Inflammatory macrophage treated with lipopolysaccharide for 4 hours (primary cell): ENCODE measurements at places on chromosomes 2 and 18.

DNA sequence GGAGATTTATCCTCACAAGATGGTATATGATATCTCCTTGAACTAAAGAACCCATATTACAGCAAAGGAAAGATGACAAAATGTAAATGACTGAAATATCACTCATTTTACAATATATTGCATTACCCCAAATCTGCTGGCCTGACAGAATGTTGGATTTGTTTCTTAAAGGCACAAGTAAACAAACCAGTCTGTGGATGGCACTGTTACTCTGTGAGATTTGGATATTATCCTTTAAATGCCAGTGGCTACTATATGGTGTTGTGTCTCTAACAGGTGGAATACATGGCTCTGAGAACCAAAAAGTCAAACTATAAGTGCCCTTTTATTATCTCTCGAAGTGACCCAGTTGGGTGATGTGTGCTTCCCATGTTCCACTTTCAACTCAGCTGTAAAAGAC is 125.7 kb downstream of the PDE1A start:
- no peak for DNase-seq

GRCh38 chr2:151423760-151424159 is 14.1 kb downstream of the RIF1 start:
- no peak for DNase-seq

- no peak for DNase-seq
Measured at GRCh38 chr18:46362533-46362932, 258.3 kb downstream of the HAUS1 start.

DNA sequence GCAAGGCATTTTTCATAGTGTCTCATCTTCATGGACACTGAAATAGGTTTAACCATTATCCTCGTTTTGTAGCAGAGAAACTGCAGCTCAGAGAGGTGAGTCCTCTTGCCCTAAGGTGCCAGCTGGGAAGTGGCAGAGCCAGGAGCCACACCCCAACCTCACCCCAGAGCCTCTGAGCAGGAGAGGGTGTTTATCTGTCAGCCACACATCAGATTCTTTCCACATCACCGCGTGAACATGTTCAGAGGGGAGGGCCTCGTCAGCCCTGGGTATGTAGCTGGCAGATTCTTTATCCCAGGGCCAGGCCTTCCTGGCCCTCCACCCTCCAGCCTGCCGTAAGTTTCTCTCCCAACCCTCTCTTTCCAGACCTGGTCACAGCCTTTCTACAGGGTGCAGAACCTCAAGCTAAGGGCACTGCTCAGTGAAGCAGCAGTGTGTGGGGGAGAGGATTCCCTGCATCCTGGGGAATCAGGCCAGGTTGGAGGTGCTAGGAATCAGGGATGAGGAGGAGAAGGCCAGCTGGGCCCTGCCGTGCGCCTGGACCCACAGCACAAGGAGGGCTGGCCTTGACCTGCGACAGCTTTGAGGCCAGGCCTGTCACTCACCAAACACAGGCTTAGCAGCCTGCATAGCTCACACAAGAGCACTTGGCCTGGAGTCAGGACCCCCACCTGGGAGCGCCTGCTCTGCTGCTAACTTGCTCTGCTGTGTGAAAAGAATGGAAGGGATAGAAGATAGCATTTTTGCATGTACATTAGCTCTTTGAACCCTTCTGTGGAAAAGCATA is 111.3 kb upstream of the MCFD2 start:
- DNase-seq: no peak

DNA sequence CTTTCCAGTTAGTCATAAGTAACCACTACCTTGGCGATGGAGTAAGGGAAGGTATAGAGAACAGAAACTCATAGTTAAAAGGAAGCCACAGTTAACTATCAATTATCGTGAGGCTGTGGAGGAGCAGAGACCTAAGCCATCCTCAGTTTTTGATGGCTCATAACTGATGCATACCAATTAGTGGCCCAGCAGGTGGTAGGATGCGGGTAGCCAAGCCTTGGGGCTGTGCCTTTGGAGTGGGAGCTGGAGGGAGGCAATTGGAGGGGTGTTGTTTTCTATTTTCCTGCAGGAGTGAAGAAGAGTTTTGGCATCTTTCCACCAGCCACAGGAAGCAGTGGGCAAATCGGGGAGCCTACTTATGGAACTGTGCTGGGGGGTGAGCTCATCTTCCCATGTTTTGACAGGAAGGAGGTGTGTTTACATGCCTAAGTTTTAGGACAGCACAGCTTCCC is 194.8 kb downstream of the TPGS2 start:
- DNase-seq: no peak

DNA sequence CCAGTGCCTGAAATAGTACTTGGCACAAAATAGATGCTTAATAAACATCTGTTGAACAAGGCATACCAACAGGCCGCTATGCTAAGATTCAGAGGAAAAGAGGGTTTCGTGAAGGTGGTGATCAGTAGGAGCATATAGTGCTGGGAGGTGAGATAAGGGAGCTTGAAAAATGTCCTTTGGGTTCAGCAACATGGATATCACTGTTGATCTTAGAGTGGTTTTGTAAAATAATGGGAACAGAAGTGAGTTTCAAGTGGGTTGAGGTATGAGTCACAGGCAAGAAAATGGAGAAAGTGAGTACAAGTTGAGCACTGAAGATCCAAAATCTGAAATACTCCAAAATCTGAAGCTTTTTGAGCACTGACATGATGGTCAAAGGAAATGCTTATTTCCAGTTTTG is 4.4 kb downstream of the CENPO start:
- DNase-seq: no peak

DNA sequence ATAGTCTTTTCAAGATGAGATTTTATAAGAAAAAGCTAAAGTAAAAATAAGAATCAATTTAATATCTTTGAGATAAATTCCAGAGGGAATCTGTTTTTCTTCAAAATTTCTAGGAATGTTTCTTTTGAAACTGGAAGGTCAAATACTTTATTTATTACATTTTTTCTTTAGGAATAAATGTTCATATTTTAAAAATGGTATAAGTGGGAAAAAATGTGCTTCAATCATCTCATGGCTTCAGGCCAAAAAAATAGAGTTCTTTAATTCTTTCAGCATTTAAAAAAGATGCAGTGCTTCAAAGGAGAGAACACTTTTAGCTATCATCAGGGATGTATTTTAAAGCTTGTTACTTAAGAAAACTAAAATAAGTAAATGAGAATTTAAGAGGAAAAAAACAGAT is 110.6 kb downstream of the NEB start:
- no peak for DNase-seq

DNA sequence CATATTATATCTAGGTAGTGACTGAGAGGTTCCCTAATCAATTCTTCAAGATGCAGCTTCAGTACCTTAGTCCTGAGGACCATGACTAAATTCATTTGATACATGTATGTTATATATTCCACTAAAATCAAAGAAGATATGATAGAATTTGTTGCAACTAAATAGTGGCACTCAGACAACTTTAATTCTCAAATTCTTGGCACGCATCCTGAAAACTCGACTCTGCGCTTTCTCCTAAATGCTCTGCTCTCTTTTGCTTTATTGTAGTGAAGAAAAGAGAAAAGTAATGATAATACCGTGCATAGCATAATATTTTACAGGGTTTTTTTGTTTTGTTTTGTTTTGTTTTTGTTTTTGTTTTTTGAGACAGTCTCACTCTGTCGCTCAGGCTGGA is 475.3 kb downstream of the ARHGAP15 start:
- no peak for DNase-seq

GRCh38 chr18:21085579-21086166 is 25.9 kb downstream of the ROCK1 start:
- no peak for DNase-seq

DNA sequence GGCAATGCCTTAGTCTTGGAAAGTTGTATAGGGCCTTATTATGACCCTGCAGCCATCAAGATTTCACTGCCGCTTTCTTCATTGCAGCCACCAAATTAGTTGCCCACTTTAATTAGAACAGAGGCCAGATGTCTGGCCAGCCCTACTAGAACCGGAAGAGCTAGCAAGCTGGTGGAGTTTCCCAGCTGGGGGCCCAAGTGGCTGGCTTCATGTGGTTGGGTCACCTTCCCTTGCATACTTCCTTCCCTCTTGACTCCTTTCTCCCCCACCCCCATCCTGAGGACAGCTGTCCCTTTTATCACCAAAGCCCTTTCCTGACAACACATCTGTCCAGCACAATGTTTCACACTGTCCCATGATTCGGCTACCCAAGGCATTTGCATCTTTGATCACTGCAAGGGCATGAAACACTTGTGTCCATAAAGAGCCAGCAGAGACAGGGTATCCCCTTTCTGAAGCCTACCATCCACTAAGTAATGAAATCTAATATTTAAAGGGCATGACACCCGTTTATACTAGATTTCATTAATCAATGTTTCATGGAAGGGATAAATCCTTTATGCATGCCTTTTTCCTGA is 187.2 kb downstream of the BCL11A start:
- DNase-seq: peak; percentile 79

DNA sequence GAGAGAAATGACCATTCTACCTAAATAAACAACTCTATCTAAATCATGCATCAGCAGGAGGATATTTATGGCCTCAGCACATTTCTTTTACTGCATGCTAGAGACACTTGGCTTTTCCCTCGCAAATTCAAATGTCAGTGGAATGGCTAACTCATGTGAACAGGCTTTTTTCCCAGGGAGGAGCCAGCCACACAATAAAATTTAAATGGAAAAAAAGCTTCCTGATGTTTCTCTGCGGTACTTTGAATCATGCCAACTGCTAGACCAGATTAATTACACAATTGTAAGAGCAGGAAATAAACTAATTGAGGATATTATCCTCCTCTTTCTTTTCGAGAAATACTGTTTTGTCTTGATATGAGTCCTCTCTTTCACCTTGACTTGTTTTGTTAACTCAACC is 676.3 kb downstream of the IRS1 start:
- DNase-seq: no peak

DNA sequence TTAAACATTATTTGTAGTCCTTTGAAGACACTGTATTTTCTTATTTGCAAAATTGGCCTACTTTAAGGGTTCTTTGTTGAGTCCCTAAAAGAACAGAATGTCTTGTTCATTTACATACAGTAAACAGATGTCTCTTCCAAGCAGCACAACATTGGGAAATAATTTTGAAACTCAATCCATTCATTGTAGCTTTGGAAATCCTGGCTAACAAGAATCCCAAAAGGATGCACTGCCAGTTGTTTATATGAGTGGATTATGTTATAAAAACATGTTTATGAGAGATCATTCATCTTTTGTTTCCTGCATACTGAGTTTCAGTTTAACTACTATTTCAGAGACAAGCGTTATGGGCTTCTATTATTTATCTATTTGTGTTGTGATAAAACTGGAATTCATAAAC is 499.3 kb downstream of the PID1 start:
- DNase-seq: no peak

- no peak for DNase-seq
Measured at GRCh38 chr2:65153515-65153914, 23.6 kb upstream of the RAB1A start.

GRCh38 chr2:181036848-181037603 is 56.6 kb downstream of the UBE2E3 start:
- DNase-seq: no peak

GRCh38 chr2:216775043-216775453 is 79.7 kb upstream of the IGFBP5 start:
- no peak for DNase-seq

DNA sequence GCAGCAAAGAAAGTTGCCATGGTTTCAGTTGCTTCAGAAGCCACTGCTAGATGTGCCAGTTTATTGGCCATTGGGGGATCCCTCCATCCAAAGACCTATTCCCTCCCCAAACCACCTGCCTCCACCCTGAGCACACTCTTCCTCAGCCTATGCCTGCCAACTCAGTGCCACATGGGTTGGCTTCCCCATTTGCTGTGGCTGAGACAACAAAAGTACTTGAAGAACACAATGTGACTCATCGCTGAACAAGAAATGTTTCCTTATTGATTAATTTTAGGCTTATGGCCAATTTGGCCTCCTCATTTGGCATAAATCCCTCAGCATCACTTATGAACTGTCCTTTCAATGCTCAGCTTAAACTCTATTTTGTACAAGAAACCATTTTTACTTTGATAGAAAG is 215.9 kb downstream of the TMEM247 start:
- peak; percentile 76 for DNase-seq

GRCh38 chr2:61722800-61723199 is 131.1 kb downstream of the FAM161A start:
- DNase-seq: no peak

DNA sequence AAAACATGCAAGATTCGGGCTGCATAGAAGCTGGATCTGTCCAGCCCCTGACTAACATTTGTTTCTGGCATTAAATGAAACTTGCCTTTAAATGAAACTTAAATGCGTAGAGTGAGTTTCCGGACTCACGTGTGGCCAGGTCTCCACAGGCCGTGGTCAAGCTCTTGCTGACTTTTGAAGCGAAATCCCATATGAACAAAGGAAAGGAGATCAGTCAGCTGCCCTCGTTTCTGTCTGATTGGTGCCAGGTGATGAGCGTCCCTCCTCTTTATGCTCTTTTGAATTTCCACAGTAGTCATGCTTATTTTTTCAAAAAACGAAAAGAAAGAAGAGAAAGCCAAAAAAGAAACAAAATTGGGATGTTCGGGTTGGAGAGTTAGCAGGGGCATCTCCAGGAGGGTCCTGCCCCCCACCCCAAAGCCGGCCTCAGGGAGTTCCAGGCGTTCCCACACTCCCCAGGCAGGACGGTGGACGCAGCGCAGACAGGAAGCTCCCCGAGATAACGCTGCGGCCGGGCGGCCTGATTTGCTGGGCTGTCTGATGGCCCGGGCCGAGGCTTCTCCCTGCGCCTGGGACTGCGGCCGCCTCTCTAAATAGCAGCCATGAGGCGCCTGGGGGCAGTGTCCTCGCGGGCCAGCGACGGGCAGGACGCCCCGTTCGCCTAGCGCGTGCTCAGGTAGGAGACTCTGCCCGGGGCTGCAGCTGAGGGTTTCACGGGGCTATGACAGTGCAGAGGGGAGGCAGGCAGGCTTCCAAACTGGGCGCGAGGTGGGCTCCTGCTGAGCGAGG is at the start of gene COLEC11:
Gene COLEC11 (plus strand): TSS at position 620 of the 789 bp plus-strand sequence. CDS start 9,229 bp downstream, outside the sequence.
- no peak for DNase-seq

DNA sequence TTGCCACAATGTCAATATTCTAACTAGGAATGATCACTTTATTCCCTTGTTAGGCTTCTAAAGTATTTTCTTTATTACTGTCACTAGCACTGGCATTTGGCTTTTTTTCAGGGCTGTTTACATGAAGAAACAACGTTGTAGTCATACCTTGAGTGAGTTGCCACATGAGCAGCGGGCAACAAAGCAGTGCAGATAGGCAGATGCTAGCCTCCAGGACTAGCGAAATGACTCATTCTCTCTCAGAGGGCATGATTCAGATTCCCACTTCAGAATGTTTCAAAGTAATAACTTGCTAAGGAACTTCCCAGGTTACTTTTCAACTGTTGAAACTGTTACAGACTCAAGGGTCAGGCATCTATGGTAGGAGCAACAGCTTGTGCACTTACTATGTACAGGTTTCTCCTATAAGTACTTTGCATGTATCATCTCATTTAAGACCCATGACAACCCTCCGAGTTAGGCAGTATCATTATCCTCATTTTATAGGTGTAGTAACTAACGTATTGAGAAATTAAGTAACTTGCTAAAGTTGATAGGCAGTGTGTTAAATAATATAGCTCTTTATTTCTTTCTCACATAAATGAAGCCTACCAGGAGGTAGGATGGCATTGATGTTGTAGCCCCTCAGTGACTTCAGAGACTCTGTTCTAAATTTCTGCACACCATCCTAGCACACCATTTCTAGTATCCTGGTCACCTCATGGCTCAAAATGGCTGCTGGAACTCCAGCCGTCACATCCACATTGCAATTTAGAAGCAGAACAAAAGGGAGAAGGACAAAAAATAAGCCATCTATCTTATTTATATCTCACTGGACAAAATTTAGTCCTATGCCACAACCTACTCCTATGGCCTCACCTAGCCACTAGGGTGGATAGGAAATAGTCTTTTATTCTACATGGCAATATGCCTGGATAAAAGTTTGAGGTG is 83.3 kb downstream of the ICOS start:
- DNase-seq: peak; percentile 23
